Right renal cortex interstitium (tissue), 3 donors: ENCODE measurements at places on chromosomes 13 and 19.

DNA sequence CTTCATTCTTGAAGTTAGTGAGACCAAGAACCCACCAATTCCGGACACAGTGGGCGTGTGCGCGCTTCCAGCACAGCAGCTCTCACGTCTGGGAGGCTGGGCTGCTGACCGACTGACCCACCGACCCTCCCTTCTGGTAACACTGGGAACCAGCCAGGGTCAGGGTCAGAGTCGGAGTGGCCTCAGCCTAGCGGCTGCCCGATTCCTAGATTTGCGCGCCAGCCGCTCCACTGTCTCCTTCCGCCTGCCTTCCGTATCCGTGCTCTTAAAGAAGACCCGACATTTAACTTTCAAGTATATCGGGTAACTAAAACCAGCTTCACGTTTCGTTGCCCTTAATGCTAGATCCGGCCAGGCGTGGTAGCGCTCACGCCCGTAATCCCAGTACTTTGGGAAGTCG, 41.1 kb downstream of the SERP2 start:
- DNase-seq, result no peak

DNA sequence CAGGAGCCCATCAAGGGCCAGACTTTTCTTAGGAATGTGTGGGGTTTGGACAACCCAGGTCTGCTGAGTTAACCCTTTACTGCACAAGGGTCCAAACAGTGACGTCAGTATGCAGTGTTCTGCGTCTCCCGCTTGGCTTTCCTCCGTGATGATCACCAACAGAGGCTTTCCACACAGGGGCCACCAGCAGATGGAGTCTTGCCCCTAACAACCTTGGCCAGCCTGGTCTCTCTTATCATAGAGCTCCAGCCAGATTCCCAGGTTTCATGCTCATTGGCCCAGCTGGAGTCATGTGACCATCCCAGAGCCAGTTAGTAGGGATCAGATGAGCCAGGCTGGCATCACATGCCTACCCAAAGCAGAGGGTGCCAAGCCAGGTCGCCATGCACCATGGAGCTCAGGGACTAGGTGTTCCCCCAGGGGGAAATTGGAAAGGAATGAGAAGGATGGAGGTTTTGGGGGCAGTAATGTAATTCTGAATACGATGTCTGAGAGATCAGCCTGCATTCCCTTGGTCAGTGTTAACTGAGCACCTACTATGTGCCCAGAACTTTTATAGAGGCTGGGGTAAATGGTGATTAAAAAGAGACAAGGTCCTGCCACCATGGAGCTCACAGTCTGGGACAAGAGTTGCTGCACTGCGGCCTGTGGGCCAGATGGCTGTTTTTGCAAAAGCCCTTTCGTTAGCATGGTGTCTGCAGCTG, 61.2 kb downstream of the MYH14 start:
- DNase-seq, result no peak

DNA sequence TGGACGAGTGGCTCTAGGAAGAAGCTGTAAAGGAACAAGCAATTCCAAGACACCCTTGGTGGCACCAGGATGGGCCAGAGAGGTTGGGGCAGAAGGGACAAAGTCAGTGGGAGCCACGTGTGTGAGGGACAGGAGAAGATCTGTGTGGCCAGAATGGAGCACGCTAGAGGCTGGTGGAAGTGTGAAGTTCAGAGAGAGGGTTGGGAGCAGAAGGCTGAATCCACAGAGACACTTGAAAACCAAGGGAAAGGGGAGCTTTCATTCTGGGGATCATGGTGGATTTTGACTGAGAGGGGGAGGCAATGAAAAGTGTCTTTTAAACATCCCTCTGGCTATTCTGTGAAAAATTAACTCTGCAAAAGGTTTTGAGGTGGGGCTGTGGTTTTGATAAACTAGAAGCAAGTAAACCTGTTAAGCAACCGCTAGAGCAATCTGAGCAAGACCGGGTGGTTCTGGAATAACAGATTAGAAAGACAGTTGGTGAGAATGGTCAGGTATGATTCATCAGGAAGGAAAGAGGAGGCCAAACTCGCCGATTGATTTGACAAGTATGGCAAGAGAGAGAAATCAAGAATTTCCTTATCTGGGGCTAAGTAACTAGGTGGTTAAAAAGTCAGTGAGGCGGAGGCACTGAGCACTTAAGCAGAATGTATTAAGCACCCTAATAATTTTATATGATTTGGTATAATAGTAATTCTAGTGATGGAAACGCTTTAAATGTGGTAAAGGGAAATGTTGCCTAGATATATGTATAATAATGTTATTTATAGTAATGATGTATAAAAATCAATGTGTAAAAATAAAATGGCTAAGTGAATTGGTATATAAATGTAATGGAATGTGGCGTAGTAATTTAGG, 140.0 kb downstream of the MYO16 start:
- no peak for DNase-seq

GRCh38 chr19:10699650-10700335, 1.4 kb upstream of the QTRT1 start:
- DNase-seq, result no peak

DNA sequence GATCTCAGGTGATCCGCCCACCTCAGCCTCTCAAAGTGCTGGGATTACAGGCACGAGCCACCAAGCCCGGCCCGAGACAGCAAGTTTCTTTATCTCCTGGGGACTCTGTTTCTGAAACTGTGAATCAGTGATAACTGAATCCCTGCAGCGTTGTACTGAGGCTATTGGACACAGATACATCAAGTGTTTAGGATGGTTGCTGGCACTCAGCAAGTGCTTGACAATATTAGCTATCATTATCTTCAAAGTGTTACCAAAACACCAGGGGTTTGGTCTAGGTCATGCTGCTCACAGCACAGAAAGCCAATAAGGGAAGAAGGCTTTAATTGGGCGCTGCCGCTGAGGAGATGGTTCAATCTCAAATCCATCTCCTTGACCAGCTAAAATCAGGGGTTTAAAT, 20.5 kb upstream of the PNMA8C start:
- DNase-seq, result no peak
